ENCODE measurements at places on chromosomes 4 and X. TPM values are rescaled to one million over a fixed set of nuclear protein-coding genes. Genes with fewer than 3 reads are reported as not detected.

DNA sequence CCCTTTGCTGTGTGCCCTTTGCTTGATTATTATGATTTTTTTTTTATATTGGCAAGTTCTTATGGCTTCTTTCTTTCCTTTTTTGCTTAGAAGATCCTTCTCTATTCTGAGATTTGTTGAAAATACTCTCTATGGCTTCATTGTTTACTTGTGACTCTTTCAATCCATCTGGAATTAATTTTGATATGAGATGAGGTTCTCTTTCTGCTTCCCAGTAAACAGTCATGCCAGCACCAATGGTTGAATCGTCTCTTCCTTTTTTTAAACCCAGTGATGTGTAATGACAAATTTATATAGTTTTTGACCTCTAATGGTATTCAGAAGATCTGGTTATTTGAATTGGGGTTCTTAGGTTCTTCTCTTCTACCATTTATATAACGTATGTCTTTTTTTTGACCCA lies 121.8 kb downstream of the ARHGAP10 start:
- DNase-seq = no peak

DNA sequence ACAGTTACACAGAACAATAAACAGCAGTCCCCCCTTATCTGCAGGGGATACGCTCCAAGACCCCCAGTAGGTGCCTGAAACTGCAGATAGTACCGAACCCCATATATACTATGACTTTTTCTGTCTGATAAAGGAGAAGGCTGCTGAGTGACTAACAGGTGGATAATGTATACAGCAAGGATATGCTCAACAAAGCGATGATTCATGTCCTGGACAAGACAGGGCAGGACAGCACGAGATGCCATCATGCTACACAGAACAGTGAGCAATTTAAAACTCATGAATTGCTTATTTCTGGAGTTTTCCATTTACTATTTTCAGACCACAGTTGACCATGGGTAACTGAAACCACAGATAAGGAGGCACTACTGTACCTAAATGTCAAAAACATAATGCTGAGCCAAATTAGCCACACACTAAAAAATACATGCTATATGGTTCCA lies 76.1 kb downstream of the MANBA start:
- no peak for DNase-seq

DNA sequence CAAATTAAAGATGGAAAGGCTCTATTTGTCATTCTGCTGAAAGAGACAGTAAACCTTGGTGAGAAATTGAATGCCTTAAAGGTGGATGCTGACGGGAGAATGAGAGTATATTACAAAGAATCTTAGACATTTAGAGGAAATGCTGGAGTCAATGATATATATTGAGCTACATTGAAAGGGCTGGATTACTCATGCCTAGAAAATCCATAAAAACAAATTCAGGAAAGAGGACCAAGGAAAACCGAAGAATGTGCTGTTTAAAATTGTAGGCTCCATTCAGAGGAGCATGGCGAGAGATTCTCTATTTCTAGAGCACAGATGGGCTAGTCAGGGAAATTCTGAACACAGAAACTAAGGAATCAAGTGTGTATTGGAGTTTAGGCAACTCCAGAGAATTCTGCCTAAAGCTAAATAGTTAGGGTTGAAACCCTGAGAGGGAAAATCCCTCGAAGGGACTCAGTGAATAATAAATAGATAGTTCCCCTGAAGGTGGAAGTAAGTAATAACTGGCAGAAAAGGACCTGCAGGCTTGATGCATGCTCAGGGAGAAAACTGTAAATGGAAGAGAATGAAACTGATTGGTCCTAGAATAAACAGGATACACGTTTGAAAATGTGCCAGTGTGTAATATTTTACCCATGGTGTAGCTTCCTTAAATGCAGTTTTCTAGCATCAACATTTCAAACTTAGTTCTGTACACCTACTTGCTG lies 1532.4 kb upstream of the TENM3 start:
- DNase-seq = no peak

- DNase-seq = no peak
These were observed 17.4 kb downstream of the GALNT7 start for GRCh38 chr4:173185847-173186510.

DNA sequence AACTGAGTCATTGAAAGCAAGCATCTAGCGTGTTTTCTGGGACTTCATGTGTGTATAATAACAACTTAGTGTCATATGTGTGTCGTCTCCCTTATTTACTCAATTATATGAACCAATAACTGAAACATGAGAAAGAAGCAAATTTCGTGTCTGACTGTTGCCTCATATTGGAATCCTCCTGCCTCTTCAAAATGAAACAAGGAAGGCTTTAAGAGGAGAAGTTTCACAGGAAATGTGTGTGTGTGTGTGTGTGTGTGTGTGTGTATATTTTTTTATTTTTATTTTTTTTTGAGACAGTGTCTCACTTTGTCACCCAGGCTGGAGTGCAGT lies 145.8 kb upstream of the SFRP2 start:
- no peak for DNase-seq

DNA sequence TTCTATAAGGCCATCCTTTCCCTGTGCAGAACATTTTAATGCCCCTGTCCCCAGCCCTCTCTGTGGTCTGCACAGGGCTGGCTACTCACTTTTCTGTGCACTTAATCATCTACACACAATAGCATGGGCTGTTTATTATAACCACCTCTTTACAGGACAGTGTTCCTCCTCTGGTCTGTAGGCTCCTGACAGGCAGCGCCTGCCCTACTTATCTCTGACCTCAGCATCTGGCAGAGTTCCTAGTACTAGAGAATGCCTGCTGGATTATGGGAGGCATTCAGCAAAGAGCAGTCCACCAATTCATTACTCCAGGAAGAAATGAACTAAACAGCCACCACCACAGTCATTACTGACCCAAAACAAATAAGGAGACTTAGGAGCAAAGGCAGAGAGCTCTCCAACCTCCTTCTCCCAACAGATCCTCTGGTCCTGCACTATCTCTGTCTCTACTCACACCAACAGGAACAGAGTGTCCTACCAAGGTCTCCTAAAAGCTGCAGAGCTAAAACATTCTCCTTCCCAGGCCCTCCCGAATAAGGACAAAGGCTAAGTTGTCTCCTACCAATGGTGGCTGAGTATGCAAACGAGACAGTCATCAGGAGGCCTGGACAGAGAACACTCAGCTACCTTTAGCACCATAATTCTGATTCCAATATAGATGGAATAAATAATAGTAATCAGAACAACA lies 279.2 kb downstream of the QDPR start:
- no peak for DNase-seq

- no peak for DNase-seq
These were observed 98.4 kb downstream of the STIM2 start for GRCh38 chr4:26958925-26959653.

GRCh38 chr4:19739101-19739651 lies 512.5 kb upstream of the SLIT2 start:
- DNase-seq = no peak

DNA sequence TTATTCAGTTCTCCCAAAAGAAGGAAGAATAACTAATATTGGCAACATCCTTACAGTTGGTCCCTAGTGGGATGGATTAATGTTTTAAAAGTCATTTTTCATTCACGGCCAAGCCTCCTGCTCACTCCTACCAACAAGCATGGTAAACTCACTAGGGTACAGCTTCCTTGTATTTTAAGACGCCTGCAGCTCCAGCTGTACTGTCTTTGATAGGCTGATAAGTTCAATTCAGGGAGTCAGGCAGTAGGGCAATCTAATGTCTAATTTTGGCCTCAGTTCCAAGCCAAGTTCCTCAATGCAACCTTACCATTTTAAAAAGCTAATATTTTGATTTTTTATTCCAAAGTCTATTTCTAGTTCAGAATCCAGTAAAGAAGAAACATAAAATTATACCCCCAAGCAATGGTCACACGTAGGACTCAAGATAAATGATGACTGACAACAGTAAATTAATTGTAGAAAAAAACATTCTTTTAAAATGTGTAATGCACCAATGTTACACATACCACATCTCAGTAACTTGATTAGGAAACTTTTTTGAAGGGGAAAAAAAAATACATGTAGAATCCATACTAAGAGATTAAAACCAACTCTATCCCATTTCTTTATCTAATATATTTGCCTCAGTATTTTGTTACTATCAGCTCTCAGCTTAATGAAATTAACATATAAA lies 9.3 kb downstream of the LCORL start:
- no peak for DNase-seq

DNA sequence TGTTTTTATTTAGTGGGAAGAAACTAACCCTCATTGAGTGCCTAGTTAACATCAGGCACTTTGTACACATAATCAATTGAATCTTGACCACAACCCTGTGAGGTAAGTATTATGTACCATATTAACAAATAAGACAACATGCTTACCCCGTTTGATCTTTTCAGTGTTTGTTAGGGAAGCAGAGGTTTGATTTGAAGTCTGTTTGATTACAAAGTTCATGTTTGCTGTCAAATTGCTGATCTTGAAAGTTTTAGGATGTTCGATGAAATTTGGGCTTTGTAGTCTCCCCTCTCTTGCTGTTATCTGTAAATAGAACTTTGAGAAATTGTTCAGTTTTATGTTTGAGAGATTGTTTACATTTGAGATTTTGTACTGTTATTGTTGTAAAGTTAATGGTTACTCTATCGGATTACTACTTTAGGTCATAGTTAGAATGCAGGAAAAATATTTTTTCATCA lies 13.4 kb upstream of the ADH4 start:
- DNase-seq = no peak

GRCh38 chr4:42656679-42656943 lies 294 bp downstream of the ATP8A1 start:
- DNase-seq = no peak

- DNase-seq = no peak
These were observed 1833.2 kb upstream of the PCDH7 start for GRCh38 chr4:28886934-28887333.

DNA sequence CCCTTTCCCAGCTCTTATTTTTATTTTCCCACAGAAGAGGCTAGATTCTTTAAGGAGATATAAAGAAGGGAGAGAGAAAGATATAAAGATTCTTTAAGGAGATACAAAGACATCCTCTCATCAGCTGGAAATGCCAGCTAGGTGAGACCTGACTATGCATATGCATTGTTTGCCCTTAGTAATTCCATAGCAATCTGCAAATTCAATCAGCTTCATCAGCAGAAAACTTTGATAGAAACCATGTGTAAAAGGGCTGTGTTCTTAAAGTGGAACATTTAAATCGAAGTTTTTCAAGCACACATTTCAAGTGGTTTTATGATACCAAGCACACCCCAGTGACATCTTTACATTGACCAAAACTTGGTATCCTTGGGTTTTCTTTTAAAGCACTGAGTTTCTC lies 24.1 kb downstream of the FHL1 start:
- no peak for DNase-seq

DNA sequence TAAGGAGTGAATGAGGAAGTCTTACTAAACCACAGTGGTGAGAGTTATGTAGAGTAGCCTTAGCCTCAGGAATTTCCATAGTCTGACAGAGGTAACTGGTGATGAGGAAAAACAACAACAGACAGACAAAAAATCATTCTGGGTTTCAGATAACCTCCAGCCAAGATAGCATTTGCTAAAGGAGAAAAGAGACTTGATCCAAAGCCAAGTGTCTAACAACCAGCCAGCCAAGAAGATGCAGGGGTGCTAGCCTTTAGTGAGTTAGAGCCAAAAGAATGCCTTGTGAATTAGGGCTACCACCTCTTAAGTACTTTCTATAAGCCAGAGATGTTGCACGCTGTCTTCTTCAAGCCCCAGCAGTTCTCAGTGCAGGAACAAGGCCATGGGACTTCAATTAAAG lies 478.0 kb upstream of the CPEB2 start:
- no peak for DNase-seq

DNA sequence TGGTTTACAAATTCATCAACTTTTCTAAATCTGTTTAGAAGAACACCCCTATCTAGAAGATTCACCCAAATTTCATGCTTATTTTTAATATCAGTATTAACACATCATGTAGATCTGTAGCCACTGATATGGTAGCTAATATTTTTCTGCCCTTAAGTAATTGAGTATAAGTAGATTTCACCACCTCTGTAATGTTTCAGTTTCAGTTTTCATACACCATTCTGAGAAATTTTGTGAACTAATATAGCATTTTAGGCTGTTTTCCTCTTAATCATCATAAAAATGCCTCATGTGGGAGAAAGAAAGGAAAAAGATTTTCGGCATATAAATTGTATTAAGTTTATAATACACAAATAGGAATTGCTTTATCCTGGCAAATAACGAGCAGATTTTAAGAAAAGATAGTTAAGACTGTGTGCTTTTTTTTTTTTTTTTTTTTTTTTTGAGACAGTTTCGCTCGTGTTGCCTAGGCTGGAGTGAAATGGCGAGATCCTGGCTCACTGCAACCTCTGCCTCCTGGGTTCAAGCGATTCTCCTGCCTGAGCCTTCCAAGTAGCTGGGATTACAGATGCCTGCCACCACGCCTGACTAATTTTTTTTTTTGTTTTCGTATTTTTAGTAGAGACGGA lies 21.4 kb upstream of the RBPJ start:
- no peak for DNase-seq

DNA sequence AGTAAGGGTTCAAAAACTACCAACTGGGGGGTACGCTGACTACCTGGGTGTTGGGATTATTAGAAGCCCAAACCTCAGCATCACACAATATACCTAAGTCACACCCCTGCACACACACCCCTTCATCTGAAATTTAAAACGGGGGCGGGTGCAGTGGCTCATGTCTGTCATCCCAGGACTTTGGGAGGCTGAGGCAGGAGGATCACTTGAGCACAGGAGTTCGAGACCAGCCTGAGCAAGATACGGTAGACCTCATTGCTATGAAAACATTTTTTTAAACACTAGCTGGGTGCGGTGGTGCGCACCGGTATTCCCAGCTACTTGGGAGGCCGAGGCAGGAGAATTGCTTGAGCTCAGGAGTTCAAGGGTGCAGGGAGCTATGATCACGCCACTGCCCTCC lies 331.0 kb downstream of the ASMT start:
- DNase-seq = no peak

GRCh38 chr4:4671774-4672349 lies 130.0 kb upstream of the STX18 start:
- DNase-seq = no peak

DNA sequence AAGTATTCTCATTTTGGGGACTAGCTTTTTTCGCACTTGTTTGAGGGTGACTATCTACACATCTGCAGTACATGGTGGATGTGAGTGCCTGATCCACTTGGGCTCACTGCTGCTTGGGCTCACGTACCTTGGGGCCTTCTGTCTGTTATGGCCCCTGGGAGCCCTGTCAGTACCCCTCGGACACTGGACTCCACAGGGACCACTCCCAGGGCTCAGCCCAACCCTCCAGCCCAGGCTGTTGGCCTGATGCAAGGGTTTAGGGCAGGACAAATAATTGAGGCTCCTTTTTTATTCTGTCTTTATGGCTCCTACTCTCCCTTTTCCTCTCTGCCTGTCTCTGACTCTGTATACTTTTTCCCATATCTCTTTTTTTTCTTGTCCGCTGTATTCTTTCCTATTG lies 32.7 kb upstream of the MSN start:
- DNase-seq = no peak

DRP2 gene
- 0.04 TPM for total RNA-seq

DHX15 gene
- 287 TPM for total RNA-seq

SSX2 gene
- total RNA-seq = not detected

ADH1C gene
- total RNA-seq = not detected

NCAPG gene
- 48.8 TPM for total RNA-seq

NAA11 gene
- total RNA-seq = not detected

RRH gene
- total RNA-seq = not detected

TMSB15B gene
- total RNA-seq = 11.1 TPM

NSG1 gene
- total RNA-seq = 9.3 TPM

All from H9 (cell line).